NCI-H2171 (cell line): ENCODE measurements at places on chromosomes 4 and X.
A peak's percentile ranks its signal among the peaks of the same experiment; 100 is the strongest.

- DNase-seq, result no peak
These were observed 57.6 kb downstream of the GSX2 start for GRCh38 chr4:54157606-54158005.

DNA sequence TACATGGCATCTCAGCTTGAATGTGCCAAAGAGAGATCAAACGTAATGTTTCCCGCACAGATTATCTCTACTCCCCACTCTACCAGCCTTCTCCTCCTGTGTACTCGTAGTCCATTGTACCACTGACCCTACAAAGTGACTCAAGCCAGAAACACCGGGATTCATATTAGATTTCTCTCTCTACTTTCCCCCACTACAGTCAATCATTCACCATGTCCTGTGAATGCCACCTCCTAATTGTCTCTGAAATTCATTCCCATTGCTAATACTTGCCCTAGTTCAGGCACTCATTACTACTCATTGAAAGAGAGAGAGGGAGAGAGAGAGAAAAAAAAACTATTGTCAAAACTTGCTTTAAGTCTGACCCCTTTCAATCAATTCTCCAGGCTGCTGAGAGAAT is 78.2 kb upstream of the LHFPL1 start:
- no peak for DNase-seq

GRCh38 chr4:185341377-185341776 is 54.3 kb downstream of the LRP2BP start:
- DNase-seq, result no peak

DNA sequence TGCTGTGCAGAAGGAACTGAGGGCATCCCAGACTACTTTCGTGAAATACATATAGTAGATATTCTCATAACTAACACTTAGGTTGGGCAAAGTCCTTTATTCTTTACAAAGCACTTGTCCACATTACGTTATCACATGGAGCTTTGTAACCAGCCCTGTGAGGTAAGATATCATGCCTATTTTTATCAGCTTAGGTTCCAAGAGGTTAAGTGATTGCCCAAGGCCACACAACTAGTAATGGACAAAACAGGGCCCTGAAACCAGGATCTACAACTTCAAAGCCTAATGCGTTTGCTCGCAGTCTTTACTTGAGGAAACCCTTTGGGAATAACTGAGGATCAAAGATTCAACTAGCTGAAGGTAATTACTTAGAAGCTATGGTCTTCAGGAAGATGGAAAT is 261.5 kb downstream of the GPC3 start:
- DNase-seq, result no peak

- DNase-seq, result no peak
These were observed 233.5 kb downstream of the DCTD start for GRCh38 chr4:182683661-182684060.

GRCh38 chr4:139534287-139534950 is 21.6 kb downstream of the SETD7 start:
- DNase-seq, result no peak

GRCh38 chrX:43958529-43958928 is 14.7 kb downstream of the NDP start:
- DNase-seq, result peak; percentile 17

GRCh38 chrX:130563476-130563875 is 161.7 kb downstream of the RBMX2 start:
- DNase-seq, result no peak

DNA sequence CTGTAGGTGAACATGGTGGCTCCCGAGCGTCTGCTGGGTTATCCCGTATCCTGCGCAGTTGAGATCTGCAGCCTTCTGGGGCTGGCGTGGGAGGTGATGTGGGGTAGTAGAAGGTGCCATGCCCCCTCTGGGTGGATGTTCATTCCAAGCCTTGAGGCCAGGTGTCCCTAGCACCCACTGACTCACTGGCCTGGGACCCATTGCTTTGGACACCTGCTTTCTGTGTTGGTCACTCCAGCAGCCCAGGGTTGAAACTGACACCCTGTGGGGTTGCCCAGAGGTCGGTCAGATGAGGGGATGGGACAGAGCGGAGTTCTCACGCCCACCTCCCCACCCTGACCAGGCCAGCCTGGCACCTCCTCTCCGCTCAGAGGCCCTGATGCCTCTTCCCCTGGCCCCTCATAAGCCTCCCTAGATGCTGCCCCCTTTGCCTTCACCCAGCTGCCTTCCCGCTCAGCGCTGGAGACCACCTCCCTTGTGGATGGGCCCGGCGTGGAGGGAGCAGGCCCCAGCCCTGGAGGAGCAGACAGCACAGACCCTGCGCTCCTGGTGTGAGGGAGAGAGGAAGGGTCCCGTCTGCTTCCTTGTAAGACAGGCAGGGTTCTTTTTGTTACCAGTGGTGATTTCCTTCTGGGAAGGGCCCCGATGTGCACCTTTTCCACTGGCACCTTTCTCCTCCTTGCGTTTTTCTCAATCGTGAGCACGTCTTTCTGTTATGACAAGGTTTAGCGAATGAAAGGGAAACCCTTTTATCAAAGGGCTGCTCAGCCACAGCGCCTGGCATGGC is 2.0 kb downstream of the DOK7 start:
- no peak for DNase-seq

GRCh38 chrX:150155436-150156035 is 207.6 kb upstream of the MAMLD1 start:
- DNase-seq, result no peak

GRCh38 chrX:34716302-34716701 is 59.2 kb upstream of the TMEM47 start:
- no peak for DNase-seq

DNA sequence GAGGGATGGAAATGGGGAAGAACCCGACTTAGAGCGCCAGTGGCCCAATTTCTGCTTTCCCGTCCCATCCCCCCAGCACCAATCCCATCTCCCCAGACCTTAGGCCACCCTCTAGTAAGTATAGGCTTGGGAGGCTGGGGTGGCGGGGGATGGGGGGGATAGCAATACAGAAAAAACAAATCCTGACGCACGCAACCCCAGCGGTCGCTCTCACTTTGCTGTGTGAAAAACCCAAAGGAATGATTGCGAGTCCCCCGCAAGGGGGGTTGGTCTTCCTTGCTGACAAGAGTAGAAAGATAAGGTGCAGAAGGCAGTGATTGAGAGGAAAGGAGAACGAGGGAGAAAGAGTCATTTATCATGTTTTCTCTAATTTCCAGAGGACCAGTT is 863 bp downstream of the CPE start:
- DNase-seq, result peak; percentile 10

GRCh38 chr4:53614591-53614990 is 23.3 kb upstream of the LNX1 start:
- no peak for DNase-seq

DNA sequence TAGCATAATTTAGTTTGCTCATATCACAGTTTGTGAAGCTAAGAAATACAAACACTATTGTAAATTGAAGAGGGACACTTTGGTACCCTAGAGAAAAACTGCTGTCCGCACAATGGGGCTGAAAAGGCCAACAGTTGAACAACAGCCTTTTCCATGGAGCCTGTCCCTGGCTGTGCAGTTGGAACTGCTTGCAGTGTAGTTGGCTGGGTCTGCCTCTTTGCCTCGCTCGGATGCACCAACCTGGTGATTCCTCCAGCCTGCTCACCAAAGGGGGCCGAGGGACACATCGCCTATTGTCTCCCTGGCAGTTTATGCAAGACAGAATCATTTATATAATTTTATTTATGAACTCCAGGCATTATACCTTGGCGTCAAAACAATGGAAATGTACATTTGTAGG is 16.5 kb upstream of the GALNT7 start:
- DNase-seq, result no peak

DNA sequence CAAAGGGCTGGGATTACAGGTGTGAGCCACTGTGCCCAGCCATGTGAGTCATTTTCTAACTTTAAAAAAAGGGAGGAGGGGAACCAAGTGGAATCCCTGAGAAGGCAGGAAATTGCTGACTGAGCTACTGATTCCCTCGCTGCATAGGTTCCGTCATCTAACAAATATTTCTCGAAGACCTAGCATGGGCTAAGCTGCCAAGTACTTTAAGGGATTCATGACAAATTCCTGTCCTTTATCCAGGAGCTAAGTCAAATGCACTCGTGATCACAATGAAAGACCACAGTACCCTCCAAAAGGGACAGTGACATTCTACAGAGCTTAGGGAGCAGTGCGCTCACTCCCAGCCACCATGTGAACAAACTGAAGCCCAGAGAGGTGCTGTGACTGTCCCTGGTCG is 33.2 kb upstream of the MAN2B2 start:
- no peak for DNase-seq

DNA sequence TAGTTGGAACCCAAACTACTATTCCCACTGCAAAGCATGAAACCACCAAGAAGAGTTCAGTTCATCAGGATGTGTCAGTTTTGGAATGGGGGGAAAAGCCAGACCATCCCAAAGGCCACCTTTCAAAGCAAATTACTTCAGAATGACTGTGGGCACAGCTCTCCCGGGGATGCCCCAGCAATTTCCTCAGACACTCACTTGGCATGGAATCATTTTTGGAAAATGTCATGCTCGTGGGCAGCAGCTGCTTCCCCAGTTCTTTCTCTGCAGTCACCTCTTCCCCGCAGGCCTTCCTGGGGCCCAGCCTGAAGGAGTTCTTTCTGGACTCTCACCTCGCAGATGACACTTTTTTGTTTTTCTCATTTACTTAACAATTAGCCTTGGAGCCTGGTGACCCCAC is 350.3 kb downstream of the NR3C2 start:
- DNase-seq, result no peak

GRCh38 chrX:154546354-154547244 is at the start of gene G6PD:
TSS of gene G6PD (minus strand) at chrX:154546846. CDS start at chrX:154546155, 691 bp downstream.
- peak; percentile 54 for DNase-seq

- DNase-seq, result no peak
These were observed 1.7 kb upstream of the FGFRL1 start for GRCh38 chr4:1009542-1010394.

DNA sequence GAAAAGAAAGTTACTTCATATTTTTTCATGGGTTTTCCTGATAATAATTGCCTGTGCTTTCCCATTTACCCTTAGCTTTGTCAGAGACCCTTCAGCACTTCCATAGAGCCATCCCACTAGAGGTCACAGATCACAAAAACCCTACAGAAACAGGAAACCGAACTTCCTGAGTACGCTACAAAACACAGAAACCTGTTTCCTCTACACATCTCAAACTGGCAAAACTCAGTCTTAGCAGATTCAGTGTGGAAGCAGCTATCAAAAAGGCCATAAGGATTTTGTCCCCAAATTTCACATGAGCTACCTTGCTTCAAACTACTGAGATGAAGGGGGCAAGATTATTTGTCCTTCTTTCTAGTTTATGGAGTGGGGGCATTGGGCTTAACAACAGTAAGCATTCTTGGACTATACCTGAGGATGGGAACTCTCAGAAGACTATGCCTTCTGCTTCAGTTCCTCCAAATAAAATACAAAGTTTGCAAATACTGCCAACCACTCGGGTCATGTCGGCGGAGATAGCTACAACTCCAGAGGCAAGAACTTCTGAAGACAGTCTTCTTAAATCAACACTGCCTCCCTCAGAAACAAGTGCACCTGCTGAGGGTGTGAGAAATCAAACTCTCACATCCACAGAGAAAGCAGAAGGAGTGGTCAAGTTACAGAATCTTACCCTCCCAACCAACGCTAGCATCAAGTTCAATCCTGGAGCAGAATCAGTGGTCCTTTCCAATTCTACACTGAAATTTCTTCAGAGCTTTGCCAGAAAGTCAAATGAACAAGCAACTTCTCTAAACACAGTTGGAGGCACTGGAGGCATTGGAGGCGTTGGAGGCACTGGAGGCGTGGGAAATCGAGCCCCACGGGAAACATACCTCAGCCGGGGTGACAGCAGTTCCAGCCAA is at the start of gene MMRN1:
TSS of gene MMRN1 (plus strand) at position 206 of the 902 bp plus-strand sequence. CDS start at position 324, 118 bp downstream.
- no peak for DNase-seq

GRCh38 chrX:20362268-20363267 is 95.9 kb upstream of the RPS6KA3 start:
- DNase-seq, result no peak

DNA sequence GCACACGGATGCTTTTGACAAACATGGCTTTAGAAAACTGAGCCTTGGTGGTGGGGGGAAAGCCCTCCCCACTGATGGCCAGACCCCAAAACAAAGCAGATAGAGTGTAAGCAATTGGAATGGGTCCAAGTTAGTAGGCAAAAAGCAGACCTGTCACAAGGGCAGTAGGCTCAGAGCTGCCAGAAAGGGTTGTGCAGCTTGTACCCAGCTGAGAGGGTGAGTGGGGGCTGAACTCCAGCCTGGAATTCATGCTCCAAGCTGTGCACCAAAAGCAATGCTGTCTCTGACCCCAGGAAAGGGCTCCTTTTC is 101.1 kb upstream of the TEX13D start:
- no peak for DNase-seq

DNA sequence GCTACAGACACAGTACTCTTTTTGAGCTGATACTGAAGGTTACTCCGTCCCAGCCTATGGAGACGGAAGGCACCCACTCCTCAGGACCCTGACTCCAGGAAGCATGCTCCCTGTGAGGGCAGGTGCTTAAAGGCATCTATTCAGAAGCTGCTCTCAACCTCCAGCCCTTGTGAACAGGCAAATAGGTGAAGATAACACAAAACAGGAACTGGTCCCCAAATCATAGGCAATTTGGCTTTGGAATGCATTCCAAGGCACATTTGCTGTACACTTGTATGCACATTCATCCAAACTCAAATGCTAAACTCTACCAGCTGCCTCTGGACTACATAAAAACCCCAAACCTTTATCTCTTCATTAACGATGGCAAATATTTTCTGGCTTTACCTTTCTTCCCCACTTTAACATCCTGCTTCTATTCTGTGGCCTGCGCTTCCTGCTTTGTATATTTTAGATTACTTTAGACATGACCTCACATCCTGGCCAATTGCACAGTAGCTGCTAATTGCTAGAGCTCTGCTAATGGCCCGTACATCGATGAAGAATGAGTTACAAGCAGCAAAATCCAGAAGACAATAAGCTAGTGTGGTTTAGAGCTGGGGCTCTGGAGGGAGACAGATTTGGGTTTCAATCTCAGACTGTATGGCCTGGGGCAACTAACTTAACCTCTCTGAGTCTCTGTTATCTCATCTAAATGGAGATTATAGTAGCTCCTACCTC is 3.2 kb downstream of the SEL1L3 start:
- DNase-seq, result no peak

GRCh38 chrX:9318213-9318612 is 146.6 kb upstream of the TBL1X start:
- no peak for DNase-seq

- no peak for DNase-seq
These were observed 5.0 kb downstream of the MSX1 start for GRCh38 chr4:4864443-4864939.

DNA sequence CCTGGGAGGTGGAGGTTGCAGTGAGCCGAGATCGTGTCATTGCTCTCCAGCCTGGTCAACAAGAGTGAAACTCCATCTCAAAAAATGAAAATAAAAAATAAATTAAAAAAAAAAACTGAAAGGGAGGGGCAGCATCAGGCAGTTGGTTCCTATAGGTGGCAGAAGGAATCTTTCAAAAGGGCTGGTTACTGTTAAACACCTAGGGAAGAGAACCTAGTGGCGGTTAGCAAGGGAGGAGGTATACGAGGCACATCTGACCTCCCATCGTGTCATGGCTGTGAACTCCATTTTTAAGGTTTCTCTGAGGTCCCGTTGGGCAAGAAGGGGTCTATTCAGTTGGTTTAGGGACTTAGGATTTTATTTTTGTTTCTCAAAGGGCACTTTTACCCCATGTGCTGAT is 150.1 kb downstream of the SLC7A11 start:
- no peak for DNase-seq

- DNase-seq, result no peak
These were observed 374.8 kb upstream of the ANXA10 start for GRCh38 chr4:167717495-167717894.
